ENCODE measurements at places on chromosomes 1 and 21.

GRCh38 chr1:198620218-198620617, 18.6 kb upstream of the PTPRC start:
- DNase-seq, result no peak

DNA sequence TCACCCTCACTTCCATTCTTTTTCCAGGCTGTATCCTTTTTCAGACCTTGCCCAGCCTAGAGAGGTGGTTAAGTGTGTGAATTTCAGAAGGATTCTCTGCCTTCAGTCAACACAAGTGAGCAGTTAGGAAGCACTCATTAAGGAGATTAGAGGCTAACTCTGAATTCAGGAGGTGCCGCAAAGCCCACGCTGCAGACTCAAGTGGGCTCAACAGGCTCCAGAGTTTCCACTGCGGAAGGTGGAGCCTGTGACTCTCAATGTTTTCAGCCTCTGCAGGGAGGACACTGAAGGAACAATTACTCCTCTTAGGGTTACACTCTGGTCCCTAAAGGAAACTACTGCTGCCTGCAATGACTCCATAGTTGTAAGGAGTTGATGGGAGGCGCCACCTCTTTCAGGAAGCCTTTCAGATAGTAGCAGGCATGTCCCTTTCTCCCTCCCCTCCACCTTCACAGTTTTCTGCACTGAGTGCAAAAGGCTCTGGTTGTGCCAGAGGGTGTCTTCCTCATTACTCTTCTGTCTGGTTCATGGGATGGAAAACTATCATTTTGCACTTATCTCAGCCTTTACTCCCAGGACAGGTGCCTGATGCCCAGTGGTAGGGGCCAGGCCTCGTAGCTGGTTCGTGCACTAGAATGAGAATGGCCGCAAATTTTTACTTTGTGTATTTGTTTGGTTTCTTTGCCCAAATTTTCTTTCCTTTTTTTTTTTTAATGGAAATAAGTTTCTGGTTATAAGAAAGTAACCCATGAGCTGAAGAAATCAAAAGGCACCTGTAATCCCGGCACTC, 55.2 kb upstream of the SELENON start:
- DNase-seq, result no peak

DNA sequence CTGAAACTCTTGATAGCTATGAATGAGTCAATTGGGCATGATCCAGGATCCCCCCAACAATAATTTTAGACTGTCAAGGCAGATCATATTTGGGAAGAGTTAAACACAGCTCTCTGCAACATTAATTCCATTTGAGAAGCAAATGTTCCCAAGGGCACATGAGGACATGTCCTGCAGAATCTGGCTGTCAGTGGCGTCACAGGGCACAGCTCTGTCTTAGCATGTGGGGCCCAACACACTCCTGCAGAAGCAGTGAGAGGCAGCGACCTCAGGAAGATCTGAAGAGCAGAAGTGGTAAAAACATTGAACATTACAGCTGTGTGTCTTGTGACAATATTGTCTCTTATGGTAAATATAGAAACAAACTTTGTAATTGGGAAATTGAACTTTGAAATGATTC, 197.1 kb upstream of the PBX1 start:
- DNase-seq, result no peak

DNA sequence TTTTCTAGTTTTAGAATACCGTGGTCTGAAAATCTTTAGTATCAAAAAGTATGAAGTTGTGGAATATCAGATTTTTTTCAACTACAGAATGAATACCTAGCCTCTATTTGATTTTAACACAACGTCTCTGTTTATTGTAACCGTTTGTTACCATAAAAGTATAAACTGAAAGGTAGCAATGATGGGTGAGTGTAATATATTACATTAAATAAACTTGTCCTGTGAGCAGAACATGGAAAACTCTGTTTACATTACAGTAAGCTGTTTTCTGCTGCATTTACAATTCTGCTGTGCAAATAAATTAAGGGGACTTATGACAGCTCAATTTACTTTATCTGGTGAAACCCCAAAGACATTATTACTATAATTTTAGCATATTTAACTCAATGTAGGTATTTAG, 62.5 kb downstream of the CHRM3 start:
- no peak for DNase-seq

- peak; percentile 33 for DNase-seq
These were observed 42.1 kb upstream of the ZNF496 start for GRCh38 chr1:247373721-247374141.

DNA sequence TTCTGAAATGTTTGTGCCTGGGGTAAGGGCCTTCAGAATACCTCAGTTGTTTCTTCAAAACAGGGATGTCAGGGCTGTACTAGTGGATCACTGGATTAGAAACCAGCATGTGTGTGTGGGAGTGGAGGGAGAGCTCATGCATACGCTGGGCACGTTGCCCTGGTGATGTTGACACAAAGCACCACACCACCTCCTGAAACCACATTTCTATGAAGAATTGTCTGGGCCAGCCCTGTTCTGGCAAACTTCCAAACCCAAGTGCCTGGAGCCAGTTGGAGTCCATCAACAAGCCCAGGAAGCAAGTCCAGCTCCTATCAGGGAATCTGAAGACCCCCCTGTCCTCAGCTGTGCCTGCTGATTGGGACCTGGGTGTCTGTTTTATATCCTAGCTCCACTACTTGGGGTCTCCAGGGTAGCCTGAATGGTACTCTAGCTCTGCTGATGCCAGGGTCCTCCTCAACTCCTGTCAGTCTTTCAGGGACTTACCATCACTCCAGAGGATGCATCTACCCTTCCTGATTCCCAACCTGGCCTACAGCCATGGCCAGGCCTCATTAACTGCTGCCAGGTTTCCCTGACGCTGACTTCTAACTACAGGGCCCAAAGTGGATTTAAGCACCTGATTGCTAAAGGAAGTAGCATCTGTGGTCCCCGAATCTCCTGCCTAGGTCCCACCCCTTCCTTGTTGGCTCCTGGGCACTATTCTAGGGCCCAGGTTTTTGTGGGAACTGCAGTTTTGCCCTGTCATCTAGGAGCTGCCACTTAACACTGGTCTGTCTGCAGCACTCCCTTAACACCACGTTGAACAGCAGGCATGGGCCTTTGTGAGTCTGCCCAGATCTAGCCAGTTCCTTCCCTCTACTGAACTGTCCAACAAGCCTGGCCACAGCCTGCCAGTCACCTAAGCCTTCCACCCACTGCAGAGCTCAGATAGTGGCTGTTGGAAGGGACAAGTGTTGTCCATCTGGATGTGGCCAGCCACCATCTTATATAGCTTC, 45.5 kb downstream of the LPAR3 start:
- peak; percentile 3 for DNase-seq

DNA sequence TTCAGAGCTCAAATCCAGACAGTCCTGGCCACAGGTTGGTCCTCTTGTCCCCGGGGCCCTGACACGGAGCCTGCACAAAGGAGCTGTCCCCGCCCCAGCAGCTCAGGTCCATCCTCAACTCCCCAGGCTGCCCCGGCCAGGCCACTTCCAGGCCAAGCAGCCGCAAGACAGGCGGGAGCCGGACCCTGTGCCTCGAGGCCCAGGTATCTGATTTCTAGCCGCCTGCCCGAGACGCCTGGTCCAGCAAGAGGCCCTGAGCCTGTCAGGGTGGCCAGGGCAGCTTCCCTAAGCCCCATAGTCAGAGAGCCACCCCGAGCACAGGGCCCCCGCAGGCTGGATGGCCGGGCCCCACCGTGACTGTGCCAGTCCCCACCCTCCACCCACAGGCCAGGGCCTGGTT, 165.3 kb downstream of the PRDM16 start:
- no peak for DNase-seq

DNA sequence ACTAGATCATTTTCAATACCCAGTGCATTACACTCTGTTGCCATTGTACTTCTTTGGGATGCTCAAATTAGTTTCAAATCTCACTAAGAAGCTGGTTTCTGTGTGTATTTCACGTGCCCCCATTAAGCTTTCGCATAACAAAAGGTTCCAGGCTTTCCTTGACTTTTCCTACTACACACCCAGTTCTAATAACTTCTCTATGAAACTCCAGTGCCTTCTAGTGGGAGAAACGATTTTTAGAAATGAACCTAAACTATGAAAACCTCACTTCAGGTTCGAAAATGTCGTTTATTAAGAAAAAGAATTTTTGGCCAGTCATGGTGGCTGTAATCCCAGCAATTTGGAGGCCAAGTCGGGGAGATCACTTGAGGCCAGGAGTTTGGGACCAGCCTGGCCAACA, 2.8 kb downstream of the CFHR4 start:
- DNase-seq, result no peak

Data from stimulated activated naive CD4-positive, alpha-beta T cell treated with Interleukin-2 at 50 U/mL for 16 hours (primary cell).